ENCODE measurements at places on chromosomes 12 and 14.
A peak's percentile ranks its signal among the peaks of the same experiment; 100 is the strongest.

DNA sequence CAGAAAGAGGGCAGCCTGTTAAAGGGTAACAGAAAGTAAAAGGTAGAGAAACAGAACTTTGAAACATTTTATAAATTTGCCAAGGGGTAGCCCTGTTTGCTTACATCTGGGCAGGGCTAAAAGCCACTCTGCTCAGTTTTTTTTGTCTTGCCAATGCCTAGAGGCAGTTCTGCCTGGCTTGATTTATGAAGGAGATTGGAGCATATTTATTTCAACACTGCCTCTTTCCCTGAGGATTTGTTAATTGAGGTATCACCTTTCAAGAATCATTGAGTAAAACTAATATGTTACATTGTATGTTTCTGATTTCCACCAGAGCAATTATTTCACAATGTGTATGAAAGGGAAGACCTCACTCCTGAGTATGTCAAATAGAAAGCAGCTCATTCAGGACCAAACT lies 160.8 kb downstream of the GXYLT1 start:
- DNase-seq: no peak

DNA sequence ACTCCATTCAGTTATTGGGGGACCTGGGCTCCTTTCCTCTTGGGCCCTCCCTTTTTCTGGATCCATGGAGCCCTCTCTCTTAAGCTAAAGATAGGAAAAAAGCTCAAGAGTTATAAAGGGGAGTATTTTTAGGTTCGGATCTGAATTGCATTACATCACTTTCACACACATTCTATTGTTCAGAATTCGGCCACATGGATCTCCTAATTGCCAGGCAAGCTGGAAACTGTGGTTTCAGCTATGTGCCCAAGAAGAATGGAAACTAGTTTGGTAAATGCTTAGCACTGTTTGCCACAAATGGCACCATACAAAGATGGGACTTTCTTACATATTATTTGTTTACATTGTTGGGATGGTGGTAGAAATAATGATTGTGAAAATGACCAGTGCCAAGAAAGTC lies 145.6 kb downstream of the LRIG3 start:
- no peak for DNase-seq

- DNase-seq: no peak
Measured at GRCh38 chr12:3644104-3644503, 108.8 kb downstream of the CRACR2A start.

DNA sequence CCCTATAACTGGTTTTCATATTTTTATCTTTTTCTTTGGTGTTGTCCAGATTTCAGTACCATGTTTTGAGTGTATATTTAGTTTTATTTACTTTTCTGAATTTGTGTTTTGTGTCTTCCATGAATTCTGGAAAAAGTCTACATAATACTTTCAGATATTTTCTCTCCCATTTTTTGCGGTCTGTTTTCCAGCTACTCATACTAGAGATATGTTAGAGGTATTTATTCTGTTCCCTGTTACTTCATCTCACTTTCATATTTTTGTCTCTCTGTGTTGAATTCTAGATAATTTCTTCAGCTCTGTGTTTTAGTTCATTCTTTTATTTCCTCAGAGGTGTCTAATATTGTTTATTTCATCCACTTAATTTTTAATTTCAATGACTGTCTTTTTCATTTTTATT lies 74.2 kb downstream of the IFT81 start:
- DNase-seq: no peak

GRCh38 chr14:49966304-49966809 lies 73.5 kb downstream of the ARF6 start:
- no peak for DNase-seq

DNA sequence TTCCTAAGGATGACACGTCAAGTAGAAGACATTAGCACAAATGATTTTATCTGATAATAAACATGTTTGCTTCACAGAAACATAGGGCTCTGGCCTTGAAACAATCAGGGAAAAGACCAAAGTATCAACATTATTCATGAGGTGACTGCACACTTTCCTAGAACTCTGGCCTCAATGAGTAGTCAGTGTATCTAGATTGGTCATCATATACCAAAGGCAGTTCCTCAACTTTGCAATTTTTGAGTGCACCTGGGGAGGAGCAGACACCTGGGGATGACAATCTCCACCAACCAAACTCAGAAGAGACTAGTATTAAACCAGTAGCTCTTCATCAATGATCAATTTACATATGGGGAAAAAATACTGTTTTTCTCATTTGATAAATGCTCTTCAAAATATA lies 4.5 kb downstream of the EDDM3A start:
- DNase-seq: no peak

- DNase-seq: no peak
Measured at GRCh38 chr14:68772761-68773381, 20.0 kb downstream of the ZFP36L1 start.

DNA sequence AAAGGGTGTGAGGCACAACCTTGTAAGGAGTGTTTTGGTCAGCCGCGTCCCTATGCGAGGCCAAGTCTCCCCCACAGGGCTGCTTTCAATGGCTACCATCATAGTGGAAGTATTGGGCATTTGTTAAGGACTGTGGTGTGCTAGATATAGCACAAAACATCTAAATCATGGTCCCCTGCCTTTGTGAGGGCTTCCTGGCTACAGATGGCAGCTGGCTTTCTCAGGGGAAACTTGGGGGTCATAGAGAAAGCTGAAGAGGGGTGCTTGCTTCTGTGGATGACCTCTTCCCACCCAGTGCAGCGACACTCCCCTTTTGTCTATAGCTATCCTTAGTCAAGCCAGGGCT lies 315.8 kb downstream of the ZFP36L1 start:
- DNase-seq: no peak

- DNase-seq: peak; percentile 82
Measured at GRCh38 chr14:93115069-93115820, 480 bp downstream of the ITPK1 start.

DNA sequence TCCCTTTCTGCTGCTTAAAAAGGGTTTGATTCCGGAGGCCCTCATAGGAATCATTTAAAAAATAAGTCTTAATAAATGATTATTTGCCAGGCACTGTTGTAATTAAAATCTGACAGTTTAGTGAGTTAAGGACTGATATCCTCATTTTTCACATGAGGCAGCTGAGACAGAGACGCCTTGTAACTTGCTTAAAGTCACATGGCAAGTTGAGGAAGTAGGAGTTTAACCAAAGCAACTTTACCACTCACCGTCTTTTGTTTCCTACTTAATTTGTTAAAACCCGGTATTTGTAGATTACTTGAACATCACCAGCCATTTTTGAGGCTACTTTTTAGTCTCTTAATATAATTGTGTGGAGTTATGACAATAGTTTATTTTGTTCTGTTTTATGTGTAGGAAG lies 2.4 kb downstream of the TIGAR start:
- DNase-seq: no peak

GRCh38 chr12:85516667-85517325 lies 236.8 kb downstream of the ALX1 start:
- no peak for DNase-seq

GRCh38 chr12:27331291-27331926 lies 1.2 kb upstream of the BMAL2 start:
- no peak for DNase-seq

- DNase-seq: no peak
Measured at GRCh38 chr14:54606631-54607133, 39.8 kb downstream of the SAMD4A start.

DNA sequence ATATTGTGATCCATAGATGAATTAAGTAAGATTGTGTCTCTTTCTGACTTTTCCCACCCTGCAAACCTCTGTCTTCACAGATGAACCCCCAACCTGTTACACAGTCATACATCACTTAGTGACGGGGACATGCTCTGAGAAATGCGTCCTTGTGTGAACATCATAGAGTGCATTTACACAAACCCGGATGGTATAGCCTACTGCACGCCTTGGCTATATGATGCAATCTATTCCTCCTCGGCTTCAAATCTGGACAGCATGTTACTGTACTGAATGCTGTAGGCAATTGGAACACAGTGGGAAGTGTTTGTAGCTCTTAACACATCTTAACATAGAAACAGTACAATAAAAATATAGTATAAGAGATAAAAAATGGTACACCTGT lies 7.4 kb upstream of the TESPA1 start:
- no peak for DNase-seq

GRCh38 chr12:33432992-33433391 lies 6.6 kb downstream of the SYT10 start:
- no peak for DNase-seq

DNA sequence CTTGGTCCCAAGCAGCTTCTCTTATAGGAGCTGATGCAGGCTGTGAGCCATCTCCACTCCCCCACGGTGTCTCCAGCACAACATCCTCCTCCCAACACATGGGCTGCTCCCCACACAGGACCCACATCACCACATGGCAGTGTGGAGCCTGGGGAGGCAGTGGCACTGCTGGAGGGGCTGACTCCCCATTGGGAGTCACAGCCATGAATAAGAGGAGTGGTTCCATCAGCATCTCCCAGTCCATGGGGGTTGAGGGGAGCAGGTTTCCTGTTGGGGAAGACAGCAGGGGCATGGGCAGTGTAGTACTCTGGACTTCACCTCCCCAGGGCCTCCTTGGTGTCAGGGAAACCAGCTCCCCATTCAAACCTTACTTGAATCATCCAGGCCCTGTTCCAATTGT lies 40.5 kb upstream of the OXA1L start:
- DNase-seq: no peak

GRCh38 chr14:79383031-79383430 lies 828.3 kb downstream of the DIO2 start:
- no peak for DNase-seq

DNA sequence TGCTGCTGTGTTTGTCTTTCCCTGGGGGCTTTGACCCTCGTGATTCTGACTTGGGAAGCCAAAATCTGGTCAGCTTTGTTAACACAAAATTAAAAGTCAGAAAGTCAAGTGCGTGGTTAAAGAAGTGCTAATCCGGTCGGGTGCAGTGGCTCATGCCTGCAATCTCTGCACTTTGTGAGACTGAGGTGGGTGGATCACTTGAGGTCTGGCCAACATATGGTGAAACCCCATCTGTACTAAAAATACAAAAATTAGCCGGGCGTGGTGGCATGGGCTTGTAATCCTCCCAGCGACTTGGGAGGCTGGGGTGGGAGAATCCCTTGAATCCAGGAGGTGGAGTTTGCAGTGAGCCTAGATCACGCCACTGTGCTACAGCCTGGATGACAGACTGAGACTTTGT lies 844.6 kb downstream of the VRK1 start:
- DNase-seq: no peak

DNA sequence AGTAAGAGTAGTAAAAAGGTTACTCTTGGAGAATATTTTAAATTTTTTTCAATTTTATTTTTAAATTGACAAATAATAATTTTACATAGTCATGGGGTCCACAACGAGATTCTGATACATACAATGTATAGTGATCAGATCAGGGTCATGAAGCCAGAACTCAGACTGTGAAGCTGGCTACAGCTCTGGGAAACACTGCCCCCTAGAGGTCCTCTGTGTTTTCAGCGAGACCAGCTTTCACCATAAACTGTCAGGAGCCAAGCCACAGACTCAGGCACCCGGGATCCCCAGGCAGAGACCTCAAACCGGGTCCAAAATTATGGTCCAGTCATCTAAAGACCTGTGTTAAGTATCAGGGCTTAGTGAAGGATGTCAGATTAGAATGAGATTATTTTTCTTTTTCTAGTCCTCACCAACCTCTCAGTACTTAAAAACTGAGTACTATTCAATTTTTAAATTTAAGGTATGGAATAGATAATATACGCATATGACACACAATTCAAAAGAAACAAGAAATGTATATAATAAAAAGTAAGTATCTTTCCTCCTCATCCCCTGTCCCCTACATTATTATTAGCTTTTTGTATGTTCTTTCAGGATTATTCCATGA lies 397.1 kb downstream of the MDGA2 start:
- DNase-seq: peak; percentile 22

DNA sequence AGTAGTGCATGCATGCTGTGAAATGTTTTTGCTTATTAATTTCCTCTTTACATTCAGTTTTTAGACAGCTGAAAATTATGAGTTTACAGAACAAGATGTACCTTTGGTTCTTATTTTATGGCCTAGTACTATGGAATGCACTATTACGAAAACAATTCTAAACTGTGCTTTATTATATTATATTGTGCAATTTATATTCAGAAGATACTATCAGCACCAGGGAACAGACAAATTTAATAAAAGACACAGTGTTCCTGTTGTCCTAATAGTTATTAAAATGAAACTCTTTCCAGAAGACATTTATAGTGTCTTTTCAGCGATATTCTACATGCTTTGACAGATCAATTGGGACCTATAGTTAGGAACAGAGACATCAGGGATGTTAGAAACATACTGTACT lies 427.3 kb downstream of the BTG1 start:
- no peak for DNase-seq

All from activated gamma-delta T cell treated with Interleukin-2 at 50 U/mL for 16 hours (primary cell).